ENCODE measurements at places on chromosomes 7 and 10.
A peak's percentile ranks its signal among the peaks of the same experiment; 100 is the strongest.

- DNase-seq: no peak
These were observed 310.1 kb downstream of the WDR37 start for GRCh38 chr10:1366322-1366691.

GRCh38 chr7:132430861-132431822 lies 145.1 kb downstream of the PLXNA4 start:
- DNase-seq: no peak

- no peak for DNase-seq
These were observed 287.2 kb downstream of the PTPRN2 start for GRCh38 chr7:158300427-158300826.

DNA sequence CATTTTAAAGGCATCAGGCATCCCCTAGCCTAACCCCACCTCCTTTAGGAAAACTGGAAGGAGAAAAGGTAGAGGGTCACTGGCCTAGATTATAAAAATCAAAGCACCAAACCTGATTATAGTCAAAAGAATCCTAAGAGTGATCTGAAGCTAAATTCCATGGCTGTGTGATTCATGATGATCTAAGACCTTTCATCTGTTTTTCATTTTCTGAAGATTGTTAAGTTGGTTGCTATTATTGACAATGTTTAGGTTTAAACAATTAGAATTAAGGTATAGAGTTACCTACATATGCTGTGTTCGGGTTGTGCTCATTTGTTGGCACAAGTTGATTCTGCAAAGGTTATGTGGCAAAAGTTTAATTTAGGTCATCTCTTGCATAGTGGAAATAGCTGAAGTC lies 148.7 kb downstream of the BICC1 start:
- no peak for DNase-seq

DNA sequence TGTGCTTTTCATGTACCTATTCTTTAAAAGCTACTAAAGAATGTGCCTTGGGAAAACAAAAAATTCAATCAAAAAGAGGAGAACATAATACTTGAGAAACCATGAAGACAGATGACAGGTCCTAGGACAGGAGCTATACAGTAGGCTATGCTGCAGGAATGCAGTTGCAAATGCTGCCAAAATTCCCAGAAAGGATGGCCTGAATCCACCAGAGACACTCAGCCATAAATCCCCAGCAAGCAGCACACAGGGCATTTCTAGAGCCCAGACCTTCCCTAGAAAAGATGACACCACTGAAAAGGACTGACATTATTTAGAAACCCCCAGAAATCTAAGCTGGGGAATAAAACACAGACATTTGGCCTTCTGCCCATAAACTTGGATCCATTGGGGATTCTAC lies 237.3 kb downstream of the C7orf25 start:
- DNase-seq: no peak

GRCh38 chr10:45453639-45454255 lies 79.7 kb downstream of the ALOX5 start:
- DNase-seq: no peak

- no peak for DNase-seq
These were observed 683.2 kb upstream of the IGFBP3 start for GRCh38 chr7:46604241-46604661.

- DNase-seq: no peak
These were observed 256.2 kb downstream of the ELFN1 start for GRCh38 chr7:1925973-1926907.

DNA sequence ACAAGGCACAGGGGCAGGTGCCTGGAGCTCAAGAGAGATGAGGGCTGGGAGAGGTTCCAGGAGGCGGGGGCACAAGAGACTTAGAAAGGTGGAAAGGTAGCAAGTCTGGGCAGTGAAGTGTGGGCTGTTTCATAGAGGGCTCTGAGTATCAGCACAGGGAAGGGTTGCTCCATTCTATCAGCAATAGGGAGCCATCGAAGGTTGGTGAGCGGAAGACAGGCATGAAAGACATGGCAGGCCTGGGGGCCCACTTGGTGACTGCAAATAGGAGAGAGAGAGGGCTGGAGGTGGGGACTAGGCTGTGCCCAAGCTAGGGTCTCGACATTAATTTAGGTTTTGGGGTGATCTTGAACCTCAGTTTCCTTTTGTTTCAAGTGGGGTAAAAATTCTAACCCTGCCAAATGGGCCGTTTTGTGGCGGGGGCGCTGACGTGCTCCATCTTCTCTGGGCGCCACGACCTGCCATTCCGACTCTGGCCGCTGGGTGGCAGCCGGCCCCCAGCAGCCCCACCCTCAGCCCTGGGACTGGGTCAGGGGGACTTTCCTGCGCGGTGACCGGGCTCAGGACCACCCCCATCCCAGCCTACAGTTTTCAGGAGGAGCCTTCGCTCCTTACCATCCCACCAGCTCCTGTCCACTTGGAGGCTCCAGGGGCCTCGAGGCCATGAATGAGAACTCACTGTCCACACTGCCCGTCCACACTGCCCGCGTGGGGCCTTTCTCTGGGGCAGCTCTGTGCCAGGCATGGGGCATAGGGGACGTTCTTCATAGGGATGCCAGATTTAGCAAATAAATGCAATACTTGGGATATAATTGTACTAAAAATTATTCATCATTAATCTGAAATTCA lies 37.2 kb upstream of the PCBD1 start:
- DNase-seq: peak; percentile 54

DNA sequence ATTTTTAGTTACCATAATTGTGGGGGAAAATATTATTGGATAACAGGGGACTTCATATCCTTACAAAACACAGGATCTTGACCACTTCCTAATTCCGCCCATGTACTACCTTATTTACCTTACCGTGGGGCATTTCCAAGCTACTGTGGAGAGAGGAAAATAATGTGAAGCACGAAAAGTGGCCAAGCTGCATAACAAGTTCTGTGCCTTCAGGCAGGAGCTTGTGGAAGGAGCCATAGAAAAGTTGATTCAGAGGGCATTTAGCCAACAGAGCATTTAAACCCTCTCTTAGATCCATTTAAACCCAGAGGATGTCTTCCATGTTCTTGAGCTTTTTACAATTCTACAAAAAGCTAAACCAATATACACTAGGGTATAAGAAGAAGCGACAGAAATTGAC lies 41.6 kb downstream of the DNAJB9 start:
- DNase-seq: no peak

- no peak for DNase-seq
These were observed 42.3 kb downstream of the RHOBTB1 start for GRCh38 chr10:60901561-60902235.

- DNase-seq: no peak
These were observed 565.7 kb downstream of the TCERG1L start for GRCh38 chr10:130745821-130746220.

All from left hindlimb (tissue), 1 donor.